OCI-M1 (cell line): ENCODE measurements at places on chromosomes 3 and 15.
A peak's percentile ranks its signal among the peaks of the same experiment; 100 is the strongest.

DNA sequence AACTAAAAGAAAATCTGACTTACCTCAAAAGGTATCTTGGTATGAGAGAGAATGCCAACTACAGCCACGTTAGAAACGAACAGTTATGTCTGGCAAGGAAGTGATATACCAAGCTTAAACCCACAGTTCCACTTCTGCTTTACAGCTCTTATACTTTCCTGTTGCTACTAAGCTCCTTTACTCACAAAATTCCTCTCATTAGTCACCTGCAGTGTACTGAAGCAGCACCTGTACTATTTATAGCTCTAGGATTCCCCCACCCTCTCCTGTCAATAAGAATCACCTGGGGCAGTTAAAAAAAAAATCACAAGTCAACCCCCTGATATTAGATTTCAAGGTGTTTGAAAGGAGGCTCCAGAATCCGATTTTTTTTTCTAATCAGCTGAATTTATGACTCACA is 2.9 kb upstream of the TMEM266 start:
- DNase-seq, result peak; percentile 18

DNA sequence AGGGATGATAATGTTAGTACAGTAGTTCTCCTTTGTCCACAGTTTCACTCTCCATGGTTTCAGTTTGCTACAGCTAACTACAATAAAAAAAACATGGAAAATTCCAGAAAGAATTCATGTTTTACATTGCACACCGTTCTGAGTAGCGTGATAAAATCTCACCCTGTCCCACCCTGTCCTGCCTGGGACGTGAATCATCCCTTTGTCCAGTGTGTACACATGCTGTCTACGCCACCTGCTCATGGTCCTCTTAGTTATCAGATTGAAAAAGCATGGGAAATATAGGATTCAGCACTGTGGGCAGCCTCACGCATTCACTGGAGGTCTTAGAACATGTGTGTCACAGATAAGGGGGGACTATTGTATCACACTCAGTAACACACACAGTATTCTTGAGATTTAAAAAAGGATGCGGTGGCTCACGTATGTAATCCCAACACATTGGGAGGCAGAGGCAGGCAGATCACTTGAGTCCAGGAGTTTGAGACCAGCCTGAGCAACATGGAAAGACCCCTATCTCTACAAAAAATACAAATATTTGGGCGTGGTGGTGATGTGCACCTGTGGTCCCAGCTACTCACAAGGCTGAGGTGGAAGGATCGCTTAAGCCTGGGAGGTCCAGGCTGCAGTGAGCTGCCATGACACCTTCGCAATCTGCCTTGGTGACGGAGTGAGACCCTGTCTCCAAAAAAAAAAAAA is 8.7 kb upstream of the FLNB start:
- DNase-seq, result no peak

GRCh38 chr3:133956982-133957381 is 61.3 kb upstream of the RAB6B start:
- no peak for DNase-seq

- peak; percentile 1 for DNase-seq
Observed at GRCh38 chr3:74523811-74524210, 90.6 kb downstream of the CNTN3 start.

DNA sequence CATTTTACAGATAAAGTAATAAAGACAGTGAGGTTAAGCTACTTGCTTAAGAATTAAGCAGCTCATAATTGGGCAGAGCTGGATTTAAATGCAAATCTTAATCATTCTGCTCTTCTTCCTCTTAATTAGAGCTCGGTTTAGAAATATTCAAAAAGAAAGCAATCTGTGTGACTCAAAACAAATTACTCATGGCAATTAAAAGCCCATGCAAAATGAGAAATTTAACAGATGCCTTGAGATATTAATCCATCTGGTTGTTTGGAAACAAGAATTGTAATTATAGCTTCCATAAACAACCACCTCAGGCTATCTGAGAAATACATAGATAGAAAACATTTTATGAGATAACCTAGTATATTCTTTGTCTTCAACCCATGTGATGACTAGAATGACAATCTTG is 44.2 kb upstream of the DCBLD2 start:
- no peak for DNase-seq

DNA sequence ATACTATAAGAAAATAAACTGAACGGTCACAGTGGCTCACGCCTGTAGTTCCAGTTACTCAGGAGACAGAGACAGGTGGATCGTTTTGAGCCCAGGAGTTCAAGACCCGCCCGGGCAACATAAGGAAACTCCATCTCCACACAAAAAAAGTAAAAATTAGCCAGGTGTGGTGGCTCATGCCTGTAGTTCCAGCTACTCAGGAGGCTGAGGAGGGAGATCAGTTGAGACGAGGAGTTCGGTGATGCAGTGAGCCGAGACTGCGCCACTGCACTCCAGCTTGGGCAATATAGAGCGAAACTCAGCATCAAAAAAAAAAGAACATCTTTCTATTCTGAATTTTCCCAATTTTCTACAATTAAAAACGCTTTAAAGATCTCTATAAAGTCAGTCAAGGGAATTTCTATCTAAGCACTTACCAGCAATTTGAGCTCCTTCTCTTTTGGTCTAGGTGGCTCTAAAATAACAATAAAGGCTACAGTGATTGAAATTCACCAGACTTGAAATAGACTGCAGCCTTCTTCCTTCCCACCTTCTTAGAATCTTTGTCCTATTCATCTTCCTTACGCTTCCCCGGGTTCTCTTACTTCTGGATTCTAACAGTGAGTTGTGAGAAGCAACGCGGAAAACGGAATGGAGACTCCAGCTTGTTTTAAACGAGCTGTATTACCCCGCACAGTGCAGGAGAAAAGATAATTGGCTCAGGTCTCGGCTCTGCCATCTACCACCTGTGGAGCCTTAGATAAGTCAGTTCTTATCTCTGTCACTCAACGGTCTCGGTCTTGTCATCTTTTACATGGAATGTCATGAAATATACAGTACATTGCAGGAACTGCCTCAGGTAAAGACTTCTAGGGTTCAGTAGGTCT is 812 bp upstream of the SEC62 start:
- no peak for DNase-seq

DNA sequence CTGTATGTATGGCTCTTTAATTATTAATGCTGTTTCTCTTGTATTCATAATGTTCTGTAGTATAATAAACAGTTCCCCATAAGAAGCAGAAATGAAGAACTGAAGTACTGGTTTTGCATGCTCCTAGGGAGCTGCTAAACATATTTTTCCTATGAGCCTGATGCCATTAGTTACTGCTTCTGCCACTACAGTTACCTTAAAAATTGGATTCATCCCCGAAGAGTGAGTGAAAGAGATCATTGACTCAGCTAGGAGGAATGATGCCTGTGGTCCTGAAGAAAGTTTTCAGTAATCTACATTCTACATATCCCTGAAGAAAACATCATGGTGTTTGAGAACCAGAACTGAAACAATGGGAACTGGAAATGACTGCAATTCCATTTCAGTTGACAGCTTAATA is 37.1 kb upstream of the ST3GAL6 start:
- DNase-seq, result no peak

DNA sequence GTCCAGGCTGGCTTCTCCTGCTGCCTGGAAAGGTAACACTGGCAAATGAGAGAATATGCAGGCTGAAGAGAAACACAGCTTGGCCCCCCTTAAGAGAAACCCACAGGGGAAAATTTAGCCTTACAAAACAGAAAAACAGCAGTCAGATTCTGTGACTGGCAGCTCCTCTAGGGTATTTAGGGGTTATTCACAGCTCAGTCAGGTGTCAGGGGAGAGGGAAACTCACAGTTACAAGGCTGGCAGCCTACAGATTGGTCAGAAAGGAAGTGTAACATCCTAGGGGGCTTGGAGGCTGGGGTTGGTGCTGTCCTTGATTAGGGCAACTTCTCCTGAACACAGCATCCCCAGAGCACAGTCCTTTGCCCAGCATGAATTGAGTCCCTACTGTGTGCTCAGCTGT is 81.4 kb downstream of the SEMA5B start:
- DNase-seq, result no peak

- peak; percentile 70 for DNase-seq
Observed at GRCh38 chr3:71955240-71956068, 170.5 kb upstream of the PROK2 start.
